Cerebellum (tissue), 4 donors: ENCODE measurements at places on chromosomes 7 and 10.

DNA sequence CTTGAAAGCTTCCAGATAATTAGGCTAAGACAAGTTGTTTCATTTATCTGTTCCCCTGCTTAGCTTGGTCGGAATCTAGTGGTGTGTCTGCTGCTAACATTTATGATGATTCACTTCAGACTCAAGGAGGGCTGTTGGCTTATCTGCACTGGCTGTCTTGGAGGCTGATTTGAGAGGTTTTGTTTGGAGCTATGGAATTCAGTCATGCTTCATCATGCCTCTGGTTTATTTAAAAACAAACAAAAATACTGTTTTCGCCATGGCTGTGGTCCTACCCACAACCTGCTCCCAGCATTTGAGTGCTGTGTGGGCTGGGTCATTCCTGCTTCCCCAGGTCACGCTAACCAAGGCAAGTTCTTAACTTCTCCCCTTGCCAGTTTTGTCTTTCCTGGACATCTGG is 11.7 kb upstream of the ARPC1B start:
- no peak for DNase-seq

GRCh38 chr7:137954614-137955013 is 47.3 kb downstream of the CREB3L2 start:
- no peak for DNase-seq

DNA sequence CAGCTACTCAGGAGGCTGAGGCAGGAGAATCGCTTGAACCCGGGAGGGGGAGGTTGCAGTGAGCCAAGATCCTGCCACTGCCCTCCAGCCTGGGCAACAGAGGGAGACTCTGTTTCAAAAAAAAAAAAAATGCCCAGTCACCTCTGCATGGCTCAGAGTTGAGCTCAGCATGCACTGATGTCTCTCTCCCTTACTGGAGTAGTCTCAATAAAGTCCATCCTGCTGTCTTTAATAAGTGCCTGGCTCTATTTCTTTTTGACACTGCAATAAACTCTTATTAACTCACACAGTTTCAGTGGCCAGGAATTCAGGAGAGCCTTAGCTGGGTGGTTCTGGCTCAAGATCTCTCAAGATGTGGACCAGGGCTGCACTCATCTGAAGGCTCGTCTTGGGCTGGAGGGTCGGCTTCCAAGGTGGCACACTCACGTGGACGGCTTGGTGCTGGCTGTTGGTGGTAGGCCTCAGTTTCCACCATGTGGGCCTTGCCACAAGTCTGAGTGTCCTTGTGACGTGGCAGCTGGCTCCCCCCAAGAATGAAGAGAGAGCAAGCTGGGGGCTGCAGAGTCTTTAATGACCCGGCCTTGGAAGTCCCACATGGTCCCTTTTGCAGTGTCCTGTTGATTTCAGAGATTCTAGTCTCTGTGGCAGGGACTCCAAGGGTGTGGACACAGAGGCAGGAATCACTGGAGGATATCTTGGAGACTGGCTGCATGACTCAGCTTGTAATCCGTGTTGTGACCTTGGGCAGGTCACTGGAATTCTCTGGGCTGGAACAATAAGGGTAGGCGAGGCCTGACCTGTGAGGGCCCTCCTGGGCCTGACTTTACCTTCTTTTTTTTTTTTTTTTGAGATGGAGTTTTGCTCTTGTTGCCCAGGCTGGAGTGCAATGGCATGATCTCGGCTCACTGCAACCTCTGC is 85.9 kb upstream of the KMT2C start:
- DNase-seq: no peak

DNA sequence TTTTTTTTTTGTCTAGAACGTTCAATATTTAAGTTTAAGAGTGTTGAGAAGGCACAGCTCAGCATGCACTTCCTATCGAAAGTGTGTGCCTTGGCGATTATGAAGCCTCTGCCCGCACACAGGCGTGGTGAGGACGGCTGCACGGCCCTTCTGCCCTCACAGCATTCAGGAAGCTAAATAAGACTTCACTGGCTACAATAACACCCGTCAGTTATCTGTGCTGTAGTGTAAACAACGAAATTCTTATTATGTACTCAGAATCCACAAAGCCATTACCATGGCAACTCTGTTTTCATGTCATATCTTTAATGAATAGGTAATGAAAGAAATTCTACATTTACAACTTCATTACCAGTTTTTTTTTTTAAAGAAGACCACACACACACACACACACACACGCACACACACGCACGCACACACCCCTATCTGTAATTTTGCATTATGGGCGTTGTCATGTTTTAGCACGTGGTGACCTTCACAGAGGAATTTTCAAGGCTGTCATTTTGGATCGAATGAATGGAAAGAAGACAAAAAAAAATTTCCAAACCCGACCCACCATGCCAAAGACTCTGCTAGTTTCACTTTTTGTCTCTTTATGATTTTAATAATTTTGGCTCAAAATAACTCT is 254.8 kb upstream of the CTBP2 start:
- DNase-seq: no peak

- no peak for DNase-seq
Observed at GRCh38 chr10:17792991-17793390, 16.2 kb upstream of the MRC1 start.

DNA sequence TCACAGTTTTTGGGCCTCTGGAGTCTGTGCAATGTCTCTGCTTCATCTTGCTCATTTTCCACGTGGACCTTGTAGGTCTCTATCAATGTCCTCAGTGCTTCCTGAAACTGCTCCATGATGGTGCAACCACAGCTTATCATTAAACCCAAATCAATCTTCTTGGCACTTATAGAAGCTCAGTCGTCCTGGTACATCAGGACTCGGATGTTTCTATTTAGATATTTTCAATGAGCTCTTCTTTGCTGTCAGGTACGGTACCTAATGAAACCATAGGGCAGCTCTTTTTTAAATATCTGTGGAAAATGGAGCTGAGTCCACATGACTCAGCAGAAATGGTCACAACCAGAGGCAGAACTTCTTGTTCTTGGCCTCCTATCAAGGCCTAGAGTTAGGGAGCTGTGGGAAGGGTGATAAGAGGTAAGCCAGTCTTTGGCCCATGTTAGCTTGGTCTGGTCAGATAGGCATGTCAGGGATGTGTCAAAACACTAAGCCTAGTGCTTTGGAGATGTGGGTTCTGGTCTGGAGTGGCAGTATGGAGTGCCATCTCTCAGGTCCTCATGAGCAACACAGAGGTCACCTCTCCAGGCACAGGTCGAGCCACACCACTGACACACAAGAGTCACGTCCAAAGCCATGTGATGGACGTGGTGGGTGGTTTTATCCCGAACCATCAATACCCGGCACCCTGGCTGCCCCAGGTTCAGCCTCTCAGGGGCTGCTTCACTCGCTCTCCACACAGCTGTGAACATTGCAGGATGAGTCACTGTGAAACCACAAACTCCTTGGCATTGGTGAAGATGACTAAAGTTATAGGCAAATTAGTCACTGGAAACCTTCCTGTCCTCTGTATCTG is 87.0 kb downstream of the TBXAS1 start:
- no peak for DNase-seq

GRCh38 chr7:100367251-100367620 is 6.1 kb upstream of the PILRA start:
- DNase-seq: peak; percentile 50

DNA sequence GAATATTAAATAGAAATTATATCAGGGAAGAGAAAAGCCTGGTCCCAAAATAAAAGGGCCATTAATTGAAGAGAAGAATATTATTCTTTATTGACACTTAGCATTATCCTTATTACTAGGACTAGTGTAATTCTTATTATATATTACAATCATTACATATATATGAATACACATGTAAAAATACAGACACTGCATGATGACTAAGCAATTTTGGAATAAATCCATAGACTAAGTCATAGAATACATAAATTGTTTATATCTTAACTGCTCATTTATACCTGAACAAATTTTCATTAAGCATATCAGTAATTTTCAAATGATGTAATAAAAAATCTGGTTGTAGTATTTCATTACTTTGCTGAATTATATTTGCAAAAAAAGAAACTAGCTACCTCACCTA is 29.7 kb upstream of the SLC13A1 start:
- no peak for DNase-seq

DNA sequence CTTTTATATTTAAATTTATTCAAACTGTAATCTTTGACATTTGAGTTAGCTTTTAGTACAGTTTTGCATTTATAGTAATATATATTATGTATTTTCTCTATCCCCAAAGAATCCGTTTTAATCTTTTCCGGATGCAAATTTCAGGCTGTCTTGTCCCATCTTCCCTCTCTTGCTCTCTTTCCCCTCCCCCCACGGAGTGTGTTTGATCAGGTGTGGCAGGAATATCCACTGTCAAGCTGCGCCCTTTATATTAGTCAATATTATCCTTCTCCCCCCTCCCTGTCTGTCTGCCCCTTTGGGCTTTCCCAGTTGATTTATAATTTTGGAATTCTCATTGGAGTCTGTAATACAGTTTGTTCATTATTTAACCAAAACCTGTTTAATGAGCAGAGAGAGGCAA is 19.0 kb downstream of the GBF1 start:
- no peak for DNase-seq

DNA sequence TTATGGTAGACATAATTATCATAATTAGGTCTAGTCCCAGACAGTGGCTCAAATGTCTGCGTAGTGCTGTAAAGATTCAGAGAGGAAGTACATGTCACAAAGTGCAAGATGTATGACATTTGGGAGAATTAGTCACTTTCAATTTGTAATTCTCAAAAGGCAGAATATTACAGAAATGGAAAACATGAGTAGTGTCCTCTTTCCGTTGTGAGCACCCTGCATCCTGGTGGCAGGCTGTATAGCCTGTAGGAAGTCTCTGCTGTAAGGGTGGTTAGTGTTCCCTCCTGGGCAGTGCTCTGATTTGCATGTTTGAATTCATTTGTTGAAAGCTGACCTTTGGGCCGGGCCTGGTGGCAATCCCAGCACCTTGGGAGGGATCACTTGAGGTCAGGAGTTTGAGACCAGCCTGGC is 17.0 kb downstream of the CDK14 start:
- no peak for DNase-seq

- DNase-seq: no peak
Observed at GRCh38 chr7:2860627-2861133, 16.6 kb upstream of the GNA12 start.

GRCh38 chr7:133134810-133135209 is 52.9 kb upstream of the CHCHD3 start:
- no peak for DNase-seq
